ENCODE measurements at places on chromosomes 6 and 20.

DNA sequence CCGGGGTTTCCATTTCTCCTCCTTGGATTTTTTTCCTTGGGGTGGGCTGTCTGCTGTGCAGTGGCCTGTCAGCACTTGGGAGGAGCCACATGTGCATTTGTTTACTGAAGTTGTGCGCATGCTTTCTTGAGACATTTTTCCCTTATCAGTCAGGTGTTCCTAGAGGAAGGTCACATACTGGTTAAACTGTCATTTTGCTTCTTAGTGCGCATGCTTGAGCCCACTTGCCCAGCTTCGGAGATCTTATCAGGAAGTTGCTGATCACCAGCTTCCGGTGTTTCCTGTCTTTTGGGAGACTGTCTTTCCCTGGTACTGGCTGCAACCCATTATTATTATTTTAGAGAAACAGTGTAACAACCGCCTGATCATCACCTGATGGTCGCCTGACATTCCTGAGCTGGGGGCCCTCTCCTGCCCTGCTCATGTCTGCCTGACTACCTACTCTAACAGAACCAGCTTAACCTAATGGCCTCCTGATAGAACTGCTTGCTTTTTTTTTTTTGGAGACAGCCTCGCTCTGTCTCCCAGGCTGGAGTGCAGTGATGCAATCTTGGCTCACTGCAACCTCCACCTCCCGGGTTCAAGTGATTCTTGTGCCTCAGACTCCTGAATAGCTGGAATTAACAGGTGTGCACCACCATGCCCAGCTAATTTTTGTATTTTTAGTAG, 378 bp upstream of the ERVFRD-1 start:
- no peak for DNase-seq

- DNase-seq: no peak
Observed at GRCh38 chr6:92110403-92110802, 1309.0 kb downstream of the EPHA7 start.

DNA sequence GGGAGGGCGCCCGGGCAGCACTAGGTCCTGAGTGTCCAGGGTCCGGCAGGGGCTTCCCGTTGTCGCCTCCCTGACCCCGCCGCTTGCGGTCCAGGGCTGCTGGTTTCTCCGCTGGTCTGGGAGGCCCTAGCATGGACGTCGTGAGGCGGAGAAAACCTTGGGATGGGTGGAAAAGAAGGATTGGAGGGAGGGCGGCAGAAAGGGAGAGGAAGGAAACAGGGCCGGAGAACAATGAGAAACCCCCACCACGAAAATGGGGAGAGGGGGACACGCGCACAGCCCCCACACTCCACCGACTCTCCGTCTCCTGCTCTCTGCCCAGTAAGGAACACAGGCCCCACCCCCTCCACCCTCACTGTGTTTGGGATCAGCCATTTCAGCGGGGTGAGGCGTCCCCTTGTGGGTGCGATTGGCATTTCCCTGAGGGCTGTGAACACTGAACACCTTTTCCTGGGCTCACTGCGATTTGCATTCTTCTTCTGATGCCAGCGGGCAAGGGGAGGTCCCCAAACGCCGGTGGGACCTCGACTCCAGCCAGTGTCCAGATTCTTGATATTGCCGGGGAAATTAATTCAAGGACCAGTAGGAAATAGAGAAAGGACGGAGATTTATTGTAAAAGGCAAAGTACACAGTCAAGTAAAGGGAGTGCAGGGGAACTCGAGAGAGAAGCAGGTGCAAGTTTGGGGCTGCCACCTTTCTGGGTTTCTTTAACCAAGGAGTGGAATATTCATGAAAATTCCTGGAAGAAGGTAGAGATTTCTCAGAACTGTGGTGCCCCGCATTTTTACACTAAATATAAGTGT, 3.3 kb upstream of the RAET1G start:
- peak; percentile 58 for DNase-seq

- DNase-seq: no peak
Observed at GRCh38 chr6:13702809-13703302, 8.8 kb downstream of the RANBP9 start.

DNA sequence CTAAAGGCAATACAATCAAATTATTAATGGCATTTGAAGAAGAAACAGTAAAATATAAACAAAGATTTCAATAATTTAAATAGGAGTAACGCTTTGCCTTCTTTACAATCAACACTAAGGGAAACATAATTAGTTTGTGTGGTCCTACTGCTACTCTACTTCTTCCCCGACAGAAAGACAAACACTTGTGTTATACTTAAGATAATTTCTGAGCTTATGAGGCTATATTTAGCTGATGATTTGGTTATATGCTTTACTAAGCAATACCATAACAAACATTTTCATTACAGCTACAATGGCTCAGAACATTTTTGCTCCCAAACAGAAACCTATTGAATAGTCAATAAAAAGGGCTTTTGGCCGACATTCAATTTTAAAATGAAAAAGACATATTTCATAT, 1217.2 kb upstream of the GJE1 start:
- no peak for DNase-seq

- no peak for DNase-seq
Observed at GRCh38 chr20:4216866-4217265, 201.5 kb upstream of the RNF24 start.

DNA sequence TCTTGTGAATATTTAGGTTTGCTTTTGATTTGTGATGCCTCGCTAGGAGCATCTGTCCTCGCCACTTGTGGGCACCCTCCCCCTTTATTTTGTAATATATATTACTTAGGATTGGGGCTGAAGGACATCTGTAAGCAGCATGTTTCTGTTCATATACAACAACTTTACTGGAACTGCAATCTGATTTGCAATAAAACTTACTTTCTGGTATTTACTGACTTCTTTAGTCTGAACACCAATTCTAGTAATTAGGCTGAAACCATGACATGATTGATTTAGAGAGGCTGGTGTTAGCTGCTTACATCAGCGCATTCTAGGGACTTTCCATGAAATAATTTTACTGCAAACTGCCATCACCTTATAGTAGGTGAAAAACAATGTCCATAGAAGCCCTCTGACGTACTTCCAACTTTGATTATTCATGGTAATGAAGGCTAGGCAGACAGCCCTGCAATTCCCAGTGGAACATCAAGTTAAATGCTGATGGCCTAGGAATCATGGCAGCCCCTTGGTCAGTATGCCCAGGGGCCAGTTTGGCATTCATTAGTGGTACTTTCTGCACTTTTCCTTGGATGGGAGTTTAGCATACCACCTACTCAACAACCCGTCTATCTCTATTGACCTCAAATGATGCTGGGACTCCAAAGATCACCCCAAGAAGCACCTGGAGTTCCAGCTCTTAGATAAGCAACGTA, 132.9 kb upstream of the MCHR2 start:
- no peak for DNase-seq

GRCh38 chr20:58987790-58988564, 6.9 kb downstream of the NELFCD start:
- DNase-seq: no peak
